Natural killer cell treated with Interleukin-12 subunit alpha and Interleukin-12 subunit beta and Interleukin-15 and Interleukin-18, amount 100 ng/mL, for 72 hours (primary cell): ENCODE measurements at places on chromosomes 1 and 21. TPM values are rescaled to one million over a fixed set of nuclear protein-coding genes. Genes with fewer than 3 reads are reported as not detected.

GRCh38 chr1:211920141-211920572, 89.6 kb upstream of the LPGAT1 start:
- DNase-seq = no peak

DNA sequence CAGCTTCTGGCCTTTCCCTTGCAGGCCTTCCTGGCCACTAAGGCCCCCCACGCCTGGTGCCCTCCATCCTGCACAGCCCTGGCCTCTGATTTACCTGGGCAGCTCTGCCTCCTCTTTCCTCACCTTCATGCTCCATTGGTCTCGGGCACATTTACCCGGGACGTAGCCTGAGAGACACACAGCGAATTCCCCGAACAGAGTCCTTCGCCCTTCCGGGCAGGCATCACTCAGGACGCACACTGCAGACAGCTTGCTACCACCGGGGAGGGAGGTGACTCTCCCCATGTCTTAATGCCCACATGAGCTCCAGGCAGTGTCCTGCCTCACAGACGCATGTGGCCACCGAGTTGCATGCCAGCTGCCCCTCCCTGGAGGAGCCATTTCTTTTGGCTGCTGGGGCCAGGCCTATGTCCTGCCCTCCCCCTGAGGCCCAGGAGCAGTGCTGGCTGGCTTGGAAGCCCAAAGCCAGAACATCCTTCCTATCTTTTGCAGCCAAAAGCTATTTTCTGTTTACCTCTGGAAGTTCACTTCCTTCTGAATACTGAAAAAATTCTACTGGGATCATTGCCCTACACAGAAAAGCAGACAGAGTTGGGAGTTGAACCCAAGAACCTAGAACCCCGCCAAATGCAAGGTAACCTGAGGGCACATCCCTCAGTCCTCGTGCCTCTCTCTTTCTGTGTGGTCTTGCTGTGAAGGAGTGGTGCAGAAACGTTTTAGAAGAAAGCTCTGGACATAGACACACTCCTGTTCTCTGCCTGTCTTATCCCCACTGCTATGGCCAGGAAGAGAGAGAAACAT, 209.5 kb downstream of the TOMM20 start:
- DNase-seq = no peak

DNA sequence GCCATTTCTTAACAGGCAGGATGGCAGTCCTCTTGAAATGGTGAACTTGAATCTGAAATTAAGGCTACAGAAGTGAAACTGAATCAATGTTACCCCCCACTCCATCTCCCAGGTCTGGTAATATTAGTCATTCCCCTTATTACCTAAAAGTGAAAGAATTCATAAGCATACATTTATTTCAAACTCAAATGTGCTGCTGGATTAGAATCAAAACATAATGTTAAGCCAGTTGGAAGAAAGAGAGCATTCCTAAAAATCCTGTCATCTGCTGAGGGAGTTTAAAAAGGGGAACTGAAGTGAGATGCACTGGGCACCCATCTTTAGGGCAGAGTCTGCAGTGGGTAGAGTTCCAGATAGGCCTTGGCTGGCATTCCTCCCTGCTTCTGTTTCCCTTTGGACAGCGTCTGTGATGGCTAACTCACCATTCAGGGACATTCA, 17.4 kb downstream of the KIAA0319L start:
- DNase-seq = no peak

- no peak for DNase-seq
Observed at GRCh38 chr1:30762930-30763650, 5.5 kb upstream of the LAPTM5 start.

GRCh38 chr1:14094611-14095400, 394.8 kb downstream of the PRDM2 start:
- DNase-seq = no peak

DNA sequence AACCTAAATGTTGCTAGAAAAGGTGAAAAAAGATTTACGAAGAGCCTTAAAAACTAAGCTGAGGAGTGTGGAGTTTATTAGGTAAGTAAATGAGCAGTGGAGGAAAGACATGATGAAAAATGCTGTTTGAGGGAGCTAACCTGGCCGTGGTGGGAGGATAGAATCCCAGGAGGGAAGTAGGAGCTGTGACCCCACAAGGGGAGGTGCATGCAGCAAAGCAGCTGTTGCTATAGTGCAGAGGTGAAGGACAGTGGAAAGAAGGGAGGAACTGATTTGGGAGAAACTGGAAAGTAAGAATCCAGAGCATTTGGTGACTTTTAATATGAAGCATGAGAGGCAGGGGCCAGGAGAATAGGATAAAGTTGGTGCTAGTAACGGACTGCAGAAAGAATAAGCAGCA, 271.7 kb upstream of the ADGRL2 start:
- DNase-seq = no peak

DNA sequence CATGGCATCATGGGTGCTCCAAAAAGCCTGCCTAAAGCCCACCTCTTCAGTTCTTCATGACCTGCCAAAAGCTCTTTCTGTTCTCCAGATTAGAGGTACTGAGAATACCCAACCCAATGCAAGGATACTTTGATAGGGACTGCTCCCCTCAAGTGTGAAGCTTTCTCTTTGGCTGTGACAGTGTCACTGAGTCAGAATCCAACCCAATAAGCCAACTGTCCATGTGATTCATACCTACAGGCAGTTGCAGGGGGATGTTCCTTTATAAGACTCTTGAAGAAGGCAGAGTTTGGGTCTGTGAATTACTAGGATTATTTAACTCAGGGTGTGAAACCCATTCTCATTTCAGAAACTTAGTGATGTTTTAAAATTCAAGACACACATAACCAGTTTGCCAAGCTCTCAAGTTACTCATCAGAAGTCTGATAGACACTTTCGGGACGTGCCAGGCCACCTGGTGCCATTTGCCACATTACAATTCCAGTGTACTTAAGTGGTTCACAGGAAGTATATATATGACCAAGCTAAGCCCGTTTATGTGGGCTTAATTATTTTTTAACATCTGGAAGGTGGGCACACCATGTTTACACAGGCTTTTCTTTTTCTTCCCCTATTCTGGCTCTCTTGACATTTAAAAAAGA, 265.8 kb downstream of the NFIA start:
- no peak for DNase-seq

- no peak for DNase-seq
Observed at GRCh38 chr1:33119532-33120217, 38.7 kb downstream of the AZIN2 start.

GRCh38 chr1:78958711-78959110, 47.8 kb downstream of the ADGRL4 start:
- no peak for DNase-seq

GRCh38 chr1:20380616-20381035, 90.0 kb downstream of the VWA5B1 start:
- no peak for DNase-seq

DNA sequence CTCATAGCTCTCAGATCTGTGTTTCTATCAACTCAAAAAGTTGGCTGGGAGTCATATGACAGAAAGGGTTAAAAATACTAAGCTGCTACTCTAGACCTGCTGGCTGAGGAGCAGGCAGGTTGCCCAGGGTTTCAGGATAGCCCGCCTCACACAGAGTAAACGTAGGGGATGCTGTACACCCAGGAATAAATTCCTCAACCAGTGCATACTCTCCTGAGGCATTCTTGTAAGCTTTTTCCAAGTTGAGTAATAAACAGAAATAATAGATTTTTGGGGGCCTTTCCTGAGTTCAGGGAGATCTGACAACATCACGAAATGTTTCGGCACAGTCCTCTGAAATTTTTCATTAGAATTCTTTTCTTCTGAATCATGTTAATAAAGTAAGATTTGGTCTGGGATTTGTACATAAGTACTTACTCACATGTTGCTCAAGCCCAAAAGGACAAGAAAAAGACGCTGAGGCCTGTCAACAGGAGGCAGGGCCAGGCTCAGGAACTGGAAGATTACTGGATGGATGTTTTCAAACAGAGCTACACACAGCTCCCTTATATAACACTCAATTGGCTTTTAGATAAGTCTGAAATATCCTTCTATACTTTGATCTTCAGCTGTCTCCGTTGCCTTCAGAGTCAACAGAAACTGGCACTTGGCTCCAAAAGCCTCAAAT, 41.0 kb downstream of the TGFBR3 start:
- no peak for DNase-seq

GRCh38 chr1:47555841-47556560, 118.2 kb downstream of the FOXD2 start:
- no peak for DNase-seq

KDF1 gene
- not detected for total RNA-seq

SLC45A1 gene
- total RNA-seq = 0.22 TPM

TMEM269 gene
- 0.55 TPM for total RNA-seq

EPHA2 gene
- total RNA-seq = not detected

RNU1-3 gene
- total RNA-seq = 1,591 TPM

PRAMEF13 gene
- not detected for total RNA-seq
